H7 (cell line): ENCODE measurements at places on chromosomes 2 and 18.

GRCh38 chr2:140416577-140416976 is 1636.4 kb upstream of the NXPH2 start:
- no peak for DNase-seq

DNA sequence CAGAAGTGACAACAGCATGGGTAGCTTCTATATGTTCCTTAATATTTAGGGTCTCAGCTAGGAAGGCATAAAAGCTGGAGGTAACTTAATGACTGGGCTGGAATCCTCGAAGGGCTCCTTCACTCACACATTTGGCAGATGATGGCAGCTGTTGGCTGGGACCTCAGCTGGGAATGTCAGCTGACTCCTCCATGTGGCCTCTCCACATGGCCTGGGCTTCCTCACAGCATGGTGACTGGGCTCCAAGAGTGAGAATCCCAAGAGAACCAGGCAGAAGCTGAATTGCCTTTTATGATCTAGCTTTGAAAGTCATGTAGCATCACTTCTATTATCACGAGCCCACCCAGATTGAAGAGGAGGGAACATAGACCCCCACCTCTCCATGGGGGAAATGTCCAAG is 54.9 kb downstream of the TET3 start:
- DNase-seq, result no peak

DNA sequence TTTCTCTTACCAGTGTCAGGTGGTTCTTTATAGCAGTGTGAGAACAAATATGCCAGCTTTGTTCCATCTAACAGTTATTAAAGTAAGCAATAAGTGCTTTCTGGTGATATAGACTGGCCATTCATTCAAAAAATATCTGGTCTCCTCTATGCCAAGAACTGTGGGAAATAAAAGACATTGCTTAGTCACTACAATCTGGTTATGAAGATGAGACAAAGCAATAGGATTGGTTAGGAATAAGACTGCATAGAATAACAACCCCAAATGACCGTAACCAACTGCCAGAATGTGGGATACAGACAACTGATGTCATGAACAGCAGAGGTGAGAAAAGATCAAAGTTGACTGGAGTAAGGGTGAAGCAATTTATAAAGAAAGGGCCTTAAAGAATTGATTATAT is 83.8 kb downstream of the MBD2 start:
- DNase-seq, result no peak

DNA sequence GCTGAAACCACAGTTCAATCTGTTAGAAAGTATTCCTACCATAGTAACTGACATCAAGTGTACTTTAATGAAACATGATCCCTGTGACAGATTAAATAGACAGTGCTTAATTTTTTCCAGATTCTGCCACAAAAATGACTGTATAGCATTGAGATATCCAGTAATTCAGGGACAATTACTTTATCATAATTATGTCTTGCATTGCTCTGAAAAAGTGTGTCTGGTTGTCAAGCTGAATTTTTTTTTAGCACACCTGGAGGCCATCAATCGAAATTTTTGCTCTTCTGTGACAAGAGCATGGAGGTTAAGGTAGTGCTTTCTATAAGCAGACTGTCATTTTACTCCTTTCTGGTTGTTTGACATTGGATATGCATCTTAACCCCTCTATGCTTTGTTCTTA is 1083.8 kb upstream of the NRXN1 start:
- DNase-seq, result no peak

DNA sequence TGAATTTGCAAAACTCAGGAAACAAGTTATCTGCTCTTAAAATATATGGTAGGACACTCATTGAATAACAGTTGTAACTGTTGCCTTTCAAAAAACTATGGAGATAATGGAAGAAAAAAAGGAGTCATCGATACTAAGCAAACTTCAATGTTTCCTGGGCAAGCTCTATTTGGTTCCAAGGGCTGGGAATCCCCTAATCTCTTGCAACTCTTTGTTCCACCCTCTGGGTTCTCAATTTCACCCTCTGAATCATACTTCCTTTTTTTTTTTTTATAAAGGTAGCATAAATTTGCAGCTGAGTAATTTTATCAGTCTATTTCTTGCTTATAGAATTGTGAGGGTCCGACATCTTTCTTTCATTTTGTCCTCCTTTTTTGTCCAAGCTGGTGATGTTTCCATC is 36.7 kb downstream of the SLC9A4 start:
- no peak for DNase-seq

DNA sequence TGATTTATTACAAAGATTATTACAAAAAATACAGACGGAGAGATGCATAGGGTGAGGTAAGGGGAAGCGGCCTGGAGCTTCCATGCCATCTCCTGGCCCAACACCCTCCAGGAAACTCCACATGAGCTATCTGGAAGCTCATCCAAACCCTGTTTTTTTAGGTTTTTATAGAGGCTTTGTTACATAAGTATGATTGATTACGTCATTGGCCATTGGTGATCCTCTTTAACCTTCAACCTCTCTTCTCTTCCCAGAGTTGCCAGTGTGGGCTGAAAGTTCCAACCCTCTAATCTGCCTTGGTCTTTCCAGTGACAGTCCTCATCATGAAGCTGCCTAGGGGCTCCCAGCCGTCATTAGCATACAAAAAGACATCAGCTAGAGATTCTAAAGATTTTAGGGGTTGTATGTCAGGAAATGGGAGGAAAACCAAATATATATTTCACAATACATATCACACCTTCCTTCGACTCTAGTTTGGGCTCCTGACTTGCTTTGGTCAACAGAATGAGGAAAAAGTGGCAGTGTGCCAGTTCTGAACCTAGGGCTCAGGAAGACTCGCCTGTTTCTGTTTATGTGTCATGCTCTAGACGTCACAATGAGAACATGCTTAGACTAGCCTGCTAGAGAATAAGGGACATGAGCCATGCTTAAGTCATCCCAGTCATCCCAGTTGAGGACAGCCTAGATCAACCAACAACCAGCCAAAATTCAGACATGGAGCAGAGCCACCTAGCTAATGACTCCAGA is 54.1 kb downstream of the ETAA1 start:
- DNase-seq, result no peak

GRCh38 chr18:63262369-63263335 is 56.9 kb downstream of the BCL2 start:
- DNase-seq, result no peak

DNA sequence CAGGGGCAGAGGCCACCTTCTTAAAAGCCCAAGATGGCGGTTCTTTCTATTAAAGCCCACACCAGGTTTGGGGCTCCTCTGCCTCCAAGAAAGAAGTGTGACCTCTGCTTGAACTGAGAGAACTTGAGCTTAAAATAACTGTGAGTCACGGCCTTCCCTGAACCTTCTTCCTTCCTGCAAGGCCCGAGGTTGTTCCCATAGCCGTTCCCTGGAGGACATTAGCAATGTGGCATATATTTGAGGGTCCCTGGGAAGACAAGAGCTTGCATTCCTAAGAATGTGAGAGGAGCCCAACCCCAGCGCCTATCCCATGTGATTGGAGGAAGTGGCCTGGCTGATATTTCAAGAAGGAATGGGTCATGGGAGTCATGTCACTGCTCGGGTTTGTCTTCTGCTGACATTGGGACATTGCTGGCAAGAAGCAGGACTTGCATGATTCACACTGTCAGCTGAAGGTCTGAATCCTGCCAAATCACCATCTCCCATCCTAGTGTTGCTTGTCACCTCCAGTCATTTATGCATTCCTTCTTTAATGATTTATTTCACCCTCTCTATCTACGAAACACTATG is 168.1 kb downstream of the TRIB2 start:
- no peak for DNase-seq

DNA sequence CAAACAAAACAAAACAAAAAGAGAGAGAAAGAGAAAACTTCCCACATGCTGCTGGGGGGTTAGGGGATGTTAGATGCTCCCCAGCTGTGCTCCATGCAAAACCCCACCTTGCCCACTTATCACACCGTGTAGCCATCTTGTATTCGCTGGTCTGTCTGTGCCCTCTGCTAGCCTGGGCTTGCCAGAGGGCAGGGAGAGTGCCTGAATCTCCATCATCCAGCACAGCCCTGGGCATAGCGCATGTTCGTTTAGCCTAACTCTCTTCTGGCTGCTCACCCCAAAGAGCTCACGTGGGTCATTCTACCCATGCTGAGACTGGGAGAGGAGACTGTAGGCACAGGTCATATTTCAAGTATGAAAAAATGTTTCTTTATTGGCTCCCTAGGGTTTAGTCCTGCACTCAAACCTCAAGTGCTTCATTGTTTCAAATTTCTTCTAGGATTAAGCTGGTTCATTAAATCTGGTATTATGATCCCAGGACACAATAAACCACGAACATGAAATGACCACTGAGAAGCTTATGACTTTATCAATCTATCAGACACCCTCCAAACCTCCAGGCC is 100.5 kb downstream of the KCNF1 start:
- DNase-seq, result no peak

DNA sequence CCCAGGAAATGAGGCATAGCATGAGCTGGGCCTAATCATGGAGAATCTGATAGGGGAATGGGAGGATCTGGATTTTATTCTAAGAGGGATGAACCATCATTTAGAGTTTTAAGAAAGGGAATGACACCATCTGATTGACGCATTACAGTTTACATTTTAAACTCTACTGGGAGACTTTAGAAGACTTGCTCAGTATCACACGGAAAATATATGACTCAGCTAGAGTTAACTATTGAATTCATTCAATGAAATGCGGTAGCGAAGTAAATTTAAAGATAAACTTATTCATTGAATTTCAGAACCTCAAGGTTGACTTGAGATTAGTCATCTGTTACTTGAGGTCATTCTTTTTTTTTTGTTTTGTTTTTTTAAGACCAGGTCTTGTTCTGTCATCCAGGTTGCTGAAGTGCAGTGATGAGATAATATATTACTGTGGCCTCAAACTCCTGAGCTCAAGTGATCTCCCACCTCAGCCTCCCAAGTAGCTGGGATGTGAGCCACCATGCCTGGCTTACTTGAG is 25.0 kb downstream of the MC4R start:
- DNase-seq, result no peak

- no peak for DNase-seq
These were observed 80.0 kb downstream of the ACAA2 start for GRCh38 chr18:49733321-49733720.

- DNase-seq, result peak; percentile 30
These were observed 296.6 kb downstream of the LRRTM1 start for GRCh38 chr2:80007777-80008503.

GRCh38 chr18:11840493-11840892 is 10.7 kb upstream of the CHMP1B start:
- no peak for DNase-seq

GRCh38 chr18:2348003-2348402 is 223.3 kb downstream of the METTL4 start:
- no peak for DNase-seq

DNA sequence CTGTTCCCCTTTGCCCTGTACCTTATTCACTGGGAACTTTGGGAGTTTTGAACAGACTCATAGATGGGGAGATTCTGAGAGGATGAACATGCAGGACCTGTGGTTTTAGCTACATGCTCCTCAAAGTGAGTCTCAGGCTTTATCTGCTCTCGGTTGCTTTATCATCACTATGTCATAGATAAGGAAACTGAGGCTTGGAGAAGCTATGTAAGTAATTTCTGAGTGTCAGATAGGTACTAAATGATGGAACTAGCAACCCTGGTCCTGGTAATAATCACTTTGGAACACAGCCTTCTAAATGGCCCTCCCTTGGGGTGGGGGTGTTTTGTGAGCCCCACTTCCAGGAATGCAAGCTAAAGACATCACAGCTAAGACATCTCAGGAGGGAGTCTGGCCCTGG is 186.2 kb upstream of the MEX3C start:
- no peak for DNase-seq

DNA sequence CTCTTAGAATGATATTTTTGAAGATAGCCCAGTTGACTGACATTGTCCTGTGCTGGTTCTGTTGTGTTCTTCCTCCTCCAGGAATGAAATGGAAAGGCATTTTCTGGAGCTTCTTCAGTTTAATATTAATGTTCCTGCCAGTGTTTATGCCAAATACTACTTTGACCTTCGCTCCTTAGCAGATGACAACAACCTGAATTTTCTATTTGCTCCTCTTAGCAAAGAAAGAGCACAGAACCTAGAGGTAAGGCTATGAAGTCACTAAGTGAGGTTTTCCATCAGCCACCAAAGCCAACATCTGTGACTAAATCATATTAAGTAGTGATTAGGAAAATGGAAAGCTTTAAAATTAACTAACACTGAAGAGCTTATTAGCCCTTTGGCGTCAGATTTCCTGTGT is 18.8 kb downstream of the FZD5 start:
- DNase-seq, result no peak

- DNase-seq, result no peak
These were observed 49.3 kb downstream of the SEMA4F start for GRCh38 chr2:74703373-74703772.

GRCh38 chr2:85250045-85250444 is 77.7 kb downstream of the TGOLN2 start:
- DNase-seq, result no peak

- DNase-seq, result no peak
These were observed 576.8 kb downstream of the SATB2 start for GRCh38 chr2:198880986-198881385.
